ENCODE measurements at places on chromosomes 3 and 15. TPM values are rescaled to one million over a fixed set of nuclear protein-coding genes. Genes with fewer than 3 reads are reported as not detected.

DNA sequence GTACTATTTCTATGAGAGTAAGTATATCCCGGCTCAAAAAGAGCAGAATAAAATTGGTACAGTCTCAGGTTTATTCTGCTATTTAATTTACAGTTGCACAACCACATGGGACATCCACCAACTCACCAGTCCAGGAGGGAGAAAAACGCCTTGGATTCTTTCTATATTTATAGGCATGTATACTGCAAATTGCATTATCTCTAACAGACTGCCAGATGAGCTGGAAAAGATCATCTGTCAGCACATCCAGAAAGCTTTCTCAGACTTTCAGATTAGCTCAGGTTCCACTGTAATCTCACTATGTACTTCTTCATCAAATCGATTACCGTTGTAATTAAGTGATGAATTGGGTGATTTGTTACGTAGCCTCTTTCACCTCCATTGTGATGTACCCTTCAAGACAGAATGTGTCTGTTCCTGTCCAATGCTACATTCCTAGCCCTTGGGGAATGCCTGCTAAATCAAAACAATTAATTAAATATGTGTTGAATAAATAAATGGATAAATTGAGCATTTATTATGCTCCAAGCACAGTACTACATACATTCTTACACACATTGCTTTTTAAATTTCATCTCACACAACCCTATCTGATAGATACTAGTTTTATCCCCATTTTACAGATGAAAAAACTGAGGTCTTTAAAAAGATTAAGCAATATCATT lies 38.1 kb upstream of the TMC3 start:
- no peak for DNase-seq
- H3K27me3 ChIP-seq, result peaks cover 29% of the 10 kb centered on the region
- peaks cover 9% of the 10 kb centered on the region for H3K4me1 ChIP-seq
- H3K4me3 ChIP-seq, result no peak overlapping the region

GRCh38 chr15:43215961-43216360 lies 4.9 kb downstream of the EPB42 start:
- H3K27ac ChIP-seq, result no peak overlapping the region
- no peak for DNase-seq
- H3K4me3 ChIP-seq, result no peak overlapping the region

DNA sequence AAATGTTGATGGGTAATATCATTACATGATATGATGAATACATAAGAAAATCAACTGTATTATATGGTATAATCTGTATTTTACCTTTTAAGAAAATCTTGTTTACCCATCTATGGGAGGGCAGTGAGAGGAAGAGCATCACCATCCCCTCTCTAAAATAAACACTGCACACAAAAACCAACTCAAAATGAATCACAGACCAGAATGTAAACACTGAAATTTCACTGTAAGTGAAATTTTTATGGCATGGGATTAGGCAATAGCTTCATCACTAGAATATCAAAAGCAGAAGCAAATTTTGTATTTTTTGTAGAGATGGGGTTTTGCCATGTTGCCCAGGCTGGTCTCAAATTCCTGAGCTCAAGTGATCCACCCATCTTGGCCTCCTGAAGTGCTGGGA lies 26.2 kb downstream of the IFT80 start:
- no peak overlapping the region for H3K4me3 ChIP-seq
- no peaks in the 10 kb centered on the region for H3K27me3 ChIP-seq
- peaks cover 12% of the 10 kb centered on the region for H3K4me1 ChIP-seq
- DNase-seq, result no peak

GRCh38 chr3:65831733-65832425 lies 206.8 kb downstream of the MAGI1 start:
- no peaks in the 10 kb centered on the region for H3K36me3 ChIP-seq
- no peak for DNase-seq
- no peak overlapping the region for H3K27ac ChIP-seq
- no peak overlapping the region for H3K4me3 ChIP-seq

DNA sequence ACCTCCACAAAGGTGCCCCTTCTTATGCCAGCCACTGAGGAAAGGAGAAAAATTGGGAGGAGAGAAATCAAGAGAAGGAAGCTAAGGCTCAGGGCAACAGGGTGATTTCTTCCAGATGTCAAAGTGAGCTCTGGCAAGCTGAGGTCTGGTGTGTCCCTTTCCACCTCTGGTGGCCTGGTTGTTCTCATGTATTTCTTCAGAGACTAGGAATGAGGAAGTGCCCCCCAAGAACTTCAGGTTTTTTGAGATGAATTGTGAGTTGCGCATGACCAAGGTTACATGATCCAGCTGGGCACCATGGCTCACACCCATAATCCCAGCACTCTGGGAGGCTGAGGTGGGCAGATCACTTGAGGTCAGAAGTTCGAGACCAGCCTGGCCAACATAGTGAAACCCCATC lies 5.6 kb downstream of the RAB6B start:
- no peaks in the 10 kb centered on the region for H3K27me3 ChIP-seq
- no peak overlapping the region for H3K4me3 ChIP-seq
- H3K36me3 ChIP-seq, result no peaks in the 10 kb centered on the region
- peaks cover 2% of the 10 kb centered on the region for H3K4me1 ChIP-seq
- H3K27ac ChIP-seq, result no peak overlapping the region

The CCR1 gene
- total RNA-seq, result not detected

The MAGEL2 gene
- total RNA-seq, result 1.5 TPM

The A4GNT gene
- not detected for total RNA-seq

- peak overlapping the region; percentile 70 for H3K27ac ChIP-seq
- H3K4me1 ChIP-seq, result peaks cover 15% of the 10 kb centered on the region
Observed at GRCh38 chr3:10205451-10206165, 40.9 kb downstream of the IRAK2 start.

The TMEM45A gene
- 29.1 TPM for total RNA-seq

The GABRB3 gene
- 7.4 TPM for total RNA-seq

GRCh38 chr3:138902171-138902570 lies 44.8 kb downstream of the FOXL2 start:
- H3K4me1 ChIP-seq, result no peaks in the 10 kb centered on the region
- H3K27ac ChIP-seq, result no peak overlapping the region
- no peak for DNase-seq
- H3K27me3 ChIP-seq, result peaks cover 9% of the 10 kb centered on the region

The LRRC28 gene
- total RNA-seq, result 27.6 TPM

GRCh38 chr3:101179637-101180036 lies 140.7 kb downstream of the IMPG2 start:
- no peaks in the 10 kb centered on the region for H3K36me3 ChIP-seq
- DNase-seq, result no peak
- H3K4me1 ChIP-seq, result peaks cover 7% of the 10 kb centered on the region
- H3K4me3 ChIP-seq, result no peak overlapping the region

The NDUFAF3 gene
- 69.4 TPM for total RNA-seq

GRCh38 chr3:111764645-111765091 lies 94.4 kb upstream of the PHLDB2 start:
- DNase-seq, result no peak
- no peak overlapping the region for H3K4me3 ChIP-seq
- H3K27ac ChIP-seq, result peak overlapping the region; percentile 96
- no peaks in the 10 kb centered on the region for H3K27me3 ChIP-seq

- no peaks in the 10 kb centered on the region for H3K36me3 ChIP-seq
- no peak overlapping the region for H3K27ac ChIP-seq
- H3K4me3 ChIP-seq, result no peak overlapping the region
- peaks cover 25% of the 10 kb centered on the region for H3K27me3 ChIP-seq
- H3K4me1 ChIP-seq, result peaks cover 22% of the 10 kb centered on the region
Observed at GRCh38 chr15:67406257-67406861, 114.6 kb upstream of the C15orf61 start.

GRCh38 chr15:73888224-73889041 lies 15.1 kb downstream of the TBC1D21 start:
- DNase-seq, result no peak
- H3K27ac ChIP-seq, result no peak overlapping the region
- no peaks in the 10 kb centered on the region for H3K4me1 ChIP-seq
- no peaks in the 10 kb centered on the region for H3K36me3 ChIP-seq

- H3K36me3 ChIP-seq, result peaks cover 13% of the 10 kb centered on the region
- peaks cover 35% of the 10 kb centered on the region for H3K4me1 ChIP-seq
- H3K4me3 ChIP-seq, result no peak overlapping the region
- no peak overlapping the region for H3K27ac ChIP-seq
Observed at GRCh38 chr15:42203891-42204290, 4.2 kb downstream of the VPS39 start.

GRCh38 chr3:56758539-56758981 lies 43.2 kb downstream of the ARHGEF3 start:
- no peaks in the 10 kb centered on the region for H3K36me3 ChIP-seq
- no peak for DNase-seq
- H3K4me1 ChIP-seq, result peaks cover 15% of the 10 kb centered on the region
- H3K27me3 ChIP-seq, result no peaks in the 10 kb centered on the region

- no peaks in the 10 kb centered on the region for H3K27me3 ChIP-seq
- no peak for DNase-seq
- H3K36me3 ChIP-seq, result no peaks in the 10 kb centered on the region
- no peaks in the 10 kb centered on the region for H3K4me1 ChIP-seq
Observed at GRCh38 chr3:161177991-161178390, 43.1 kb upstream of the NMD3 start.

DNA sequence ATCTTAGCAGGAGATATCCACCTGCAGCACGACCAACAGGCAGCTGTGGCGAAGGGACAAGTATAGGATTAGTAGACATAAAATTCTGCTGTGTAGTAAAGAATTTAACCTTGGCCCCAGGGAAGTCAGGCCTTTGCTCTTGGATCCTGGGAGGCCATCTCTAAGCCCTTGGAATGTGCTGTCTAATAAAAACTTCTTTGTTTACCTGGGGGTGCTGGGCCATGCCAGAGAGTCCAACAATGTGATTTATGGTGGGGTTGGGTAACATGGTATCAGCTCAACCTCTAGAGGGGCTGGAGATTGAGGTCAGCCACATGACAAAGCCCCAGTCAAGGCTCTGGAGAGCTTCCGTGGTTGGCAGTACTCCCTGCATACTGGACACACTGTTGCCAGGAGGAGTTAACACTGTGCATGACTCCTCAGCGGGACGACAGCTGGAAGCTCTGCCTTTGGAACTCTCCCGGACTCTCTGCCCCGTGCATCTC lies 52.4 kb downstream of the HEG1 start:
- H3K27me3 ChIP-seq, result no peaks in the 10 kb centered on the region
- H3K4me3 ChIP-seq, result no peak overlapping the region
- H3K36me3 ChIP-seq, result peaks cover 71% of the 10 kb centered on the region
- H3K27ac ChIP-seq, result no peak overlapping the region
- DNase-seq, result no peak
- H3K4me1 ChIP-seq, result no peaks in the 10 kb centered on the region

GRCh38 chr3:45947361-45947760 lies 4.1 kb downstream of the CXCR6 start:
- no peaks in the 10 kb centered on the region for H3K27me3 ChIP-seq
- no peaks in the 10 kb centered on the region for H3K4me1 ChIP-seq
- peaks cover 29% of the 10 kb centered on the region for H3K36me3 ChIP-seq
- H3K4me3 ChIP-seq, result no peak overlapping the region
- no peak for DNase-seq

DNA sequence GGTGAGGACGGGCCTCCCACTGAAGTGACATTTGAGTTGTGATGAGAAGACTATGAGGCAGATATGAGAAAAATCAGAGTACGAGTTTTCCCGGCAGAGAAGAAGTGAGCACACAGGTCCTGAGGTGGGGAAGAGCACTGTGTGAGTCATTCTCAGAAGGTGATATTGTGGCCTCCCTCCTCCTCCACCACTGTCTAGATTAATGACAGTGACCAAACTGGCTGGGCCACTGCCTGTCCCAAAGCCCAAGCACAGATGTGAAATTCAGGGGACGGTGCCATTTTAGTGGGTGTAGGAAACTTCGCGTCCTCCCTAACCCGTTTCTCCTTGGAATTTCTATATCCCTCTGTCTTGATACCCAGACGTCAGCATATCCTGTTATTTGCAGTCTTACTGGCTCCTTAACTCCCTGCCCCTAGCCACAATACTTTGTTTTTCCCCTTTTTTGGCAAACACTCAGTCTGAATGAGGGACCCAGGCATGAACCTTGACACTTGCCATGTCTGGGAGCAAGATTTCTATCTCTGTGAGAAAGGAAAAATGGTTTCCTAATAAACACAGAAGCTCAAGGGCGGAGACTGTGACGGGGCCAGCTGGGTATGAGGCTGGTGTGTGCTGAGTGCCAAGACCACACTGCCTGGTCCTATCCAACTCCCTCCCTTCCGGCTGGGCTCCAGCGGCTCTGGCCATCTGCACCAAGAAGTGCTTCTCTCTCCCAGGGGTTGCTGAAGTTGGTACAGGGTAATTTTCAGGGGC lies 15.2 kb downstream of the PRICKLE2 start:
- H3K36me3 ChIP-seq, result peaks cover 2% of the 10 kb centered on the region
- H3K27me3 ChIP-seq, result no peaks in the 10 kb centered on the region
- no peak overlapping the region for H3K27ac ChIP-seq
- peaks cover 22% of the 10 kb centered on the region for H3K4me1 ChIP-seq
- H3K4me3 ChIP-seq, result no peak overlapping the region
- no peak for DNase-seq

The ERC2 gene
- 0.78 TPM for total RNA-seq

The SPATA12 gene
- total RNA-seq, result not detected

- H3K36me3 ChIP-seq, result peaks cover 11% of the 10 kb centered on the region
- H3K4me3 ChIP-seq, result no peak overlapping the region
- H3K27me3 ChIP-seq, result no peaks in the 10 kb centered on the region
- no peak for DNase-seq
Observed at GRCh38 chr3:188205992-188206416, 52.0 kb downstream of the LPP start.

- no peak for DNase-seq
- no peak overlapping the region for H3K4me3 ChIP-seq
- no peaks in the 10 kb centered on the region for H3K4me1 ChIP-seq
Observed at GRCh38 chr3:113557374-113557773, 25.0 kb downstream of the SIDT1 start.

GRCh38 chr3:52685709-52686691 lies at the start of the genes GNL3 and PBRM1:
Gene GNL3 (plus strand): TSS chr3:52686032. CDS start chr3:52686093, 61 bp downstream.
Gene PBRM1 (minus strand): TSS chr3:52685913.
- H3K4me1 ChIP-seq, result peaks cover 46% of the 10 kb centered on the region
- H3K36me3 ChIP-seq, result peaks cover 26% of the 10 kb centered on the region
- peak; percentile 97 for DNase-seq
- H3K4me3 ChIP-seq, result peak within 1 kb of the TSS; percentile 95
- no peaks in the 10 kb centered on the region for H3K27me3 ChIP-seq

GRCh38 chr3:107220538-107220937 lies 156.7 kb upstream of the CCDC54 start:
- no peaks in the 10 kb centered on the region for H3K36me3 ChIP-seq
- no peaks in the 10 kb centered on the region for H3K27me3 ChIP-seq
- no peak for DNase-seq
- H3K27ac ChIP-seq, result peak overlapping the region; percentile 89
- no peak overlapping the region for H3K4me3 ChIP-seq

Data from osteocyte (in vitro differentiated cells).